Liver (tissue), 10 donors: ENCODE measurements at places on chromosomes 7 and 10. TPM values are rescaled to one million over a fixed set of nuclear protein-coding genes. Genes with fewer than 3 reads are reported as not detected.

DNA sequence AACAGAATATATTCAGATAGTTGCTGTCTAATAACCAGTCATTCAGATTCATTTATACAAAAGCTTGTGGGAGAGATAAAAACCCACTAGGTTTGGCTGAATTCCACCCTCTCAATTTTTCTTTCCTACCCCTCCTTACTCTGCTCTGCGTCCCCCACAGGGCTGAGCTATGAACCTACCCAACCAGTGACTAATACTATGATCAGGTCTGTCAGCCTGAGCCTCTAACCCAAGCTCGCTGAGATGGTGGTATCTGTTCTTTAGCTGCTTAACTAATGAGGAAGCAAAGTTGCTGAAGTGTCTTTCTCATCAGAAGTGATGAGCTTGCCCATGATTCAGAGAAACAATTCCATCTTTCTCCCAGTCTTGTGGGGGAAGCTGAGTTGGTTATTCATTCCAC, 248.7 kb upstream of the GPR26 start:
- H3K4me3 ChIP-seq = no peak overlapping the region
- no peak for DNase-seq
- H3K36me3 ChIP-seq = no peaks in the 10 kb centered on the region
- H3K4me1 ChIP-seq = no peaks in the 10 kb centered on the region
- H3K27ac ChIP-seq = no peak overlapping the region

DNA sequence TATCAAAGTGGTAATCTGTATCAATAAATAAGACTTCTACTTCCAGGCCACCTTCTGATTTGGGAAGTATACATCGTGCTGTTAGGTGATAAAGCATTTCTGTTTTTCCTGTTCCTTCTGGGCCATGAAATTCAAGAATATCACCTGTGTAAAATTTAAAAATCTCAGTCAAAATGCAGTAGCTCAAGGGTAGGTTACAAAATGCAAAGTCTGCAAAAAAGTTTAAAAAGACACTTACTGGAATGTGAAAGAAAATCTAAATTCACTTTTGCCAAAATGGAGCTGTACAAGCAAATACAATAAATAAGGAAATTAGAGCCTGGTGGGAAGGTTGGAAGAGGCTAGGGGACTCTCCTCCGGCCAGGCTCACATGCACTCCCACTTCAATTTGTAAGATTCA, 26.7 kb downstream of the XRCC2 start:
- H3K27ac ChIP-seq = no peak overlapping the region
- no peaks in the 10 kb centered on the region for H3K27me3 ChIP-seq
- no peaks in the 10 kb centered on the region for H3K36me3 ChIP-seq
- H3K4me1 ChIP-seq = no peaks in the 10 kb centered on the region

Gene VPS50
- total RNA-seq = 18.0 TPM

GRCh38 chr7:121442845-121443244, 46.7 kb upstream of the FAM3C start:
- no peaks in the 10 kb centered on the region for H3K4me1 ChIP-seq
- no peak overlapping the region for H3K4me3 ChIP-seq
- no peaks in the 10 kb centered on the region for H3K27me3 ChIP-seq
- H3K36me3 ChIP-seq = no peaks in the 10 kb centered on the region
- DNase-seq = no peak
- H3K27ac ChIP-seq = no peak overlapping the region

DNA sequence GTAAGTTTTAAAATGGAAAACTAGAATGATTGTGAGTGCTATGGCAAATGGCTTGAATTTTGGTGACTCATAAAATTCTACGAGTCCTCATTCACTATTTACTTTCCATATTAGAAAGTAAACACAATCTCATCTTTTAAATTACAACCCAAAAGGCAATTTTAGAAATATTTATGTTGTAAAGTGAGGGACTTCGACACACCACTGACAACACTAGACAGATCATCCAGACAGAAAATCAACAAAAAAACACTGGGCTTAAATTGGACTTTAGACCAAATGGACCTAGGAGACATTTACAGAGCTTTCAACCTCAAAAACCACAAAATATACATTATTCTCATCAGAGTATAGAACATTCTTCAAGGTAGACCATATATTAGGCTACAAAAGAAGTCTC, 30.1 kb downstream of the ZNF277 start:
- H3K4me1 ChIP-seq = peaks cover 1% of the 10 kb centered on the region
- DNase-seq = no peak
- H3K4me3 ChIP-seq = no peak overlapping the region
- no peaks in the 10 kb centered on the region for H3K27me3 ChIP-seq
